ENCODE measurements at places on chromosomes 16 and 17.

DNA sequence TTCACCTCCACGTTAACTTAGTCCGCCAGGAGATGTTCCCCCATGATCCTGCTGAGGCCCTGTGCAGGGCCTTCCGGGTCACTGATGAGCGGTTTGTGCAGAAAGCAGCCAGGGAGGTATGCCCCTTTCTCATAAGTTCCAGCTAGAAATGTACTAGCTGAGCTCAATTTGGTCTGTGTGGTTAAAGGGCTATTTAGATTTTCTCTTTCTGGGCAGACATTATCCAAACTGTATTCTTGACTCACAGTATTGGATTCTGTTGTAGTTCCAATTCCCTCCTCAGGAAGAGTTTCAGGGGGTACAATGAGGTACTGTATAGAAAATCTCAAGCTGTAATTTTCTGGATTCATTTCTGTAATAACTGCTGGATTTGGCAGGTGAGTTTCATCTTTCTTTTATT, 137.1 kb downstream of the TRIM37 start:
- DNase-seq = no peak

DNA sequence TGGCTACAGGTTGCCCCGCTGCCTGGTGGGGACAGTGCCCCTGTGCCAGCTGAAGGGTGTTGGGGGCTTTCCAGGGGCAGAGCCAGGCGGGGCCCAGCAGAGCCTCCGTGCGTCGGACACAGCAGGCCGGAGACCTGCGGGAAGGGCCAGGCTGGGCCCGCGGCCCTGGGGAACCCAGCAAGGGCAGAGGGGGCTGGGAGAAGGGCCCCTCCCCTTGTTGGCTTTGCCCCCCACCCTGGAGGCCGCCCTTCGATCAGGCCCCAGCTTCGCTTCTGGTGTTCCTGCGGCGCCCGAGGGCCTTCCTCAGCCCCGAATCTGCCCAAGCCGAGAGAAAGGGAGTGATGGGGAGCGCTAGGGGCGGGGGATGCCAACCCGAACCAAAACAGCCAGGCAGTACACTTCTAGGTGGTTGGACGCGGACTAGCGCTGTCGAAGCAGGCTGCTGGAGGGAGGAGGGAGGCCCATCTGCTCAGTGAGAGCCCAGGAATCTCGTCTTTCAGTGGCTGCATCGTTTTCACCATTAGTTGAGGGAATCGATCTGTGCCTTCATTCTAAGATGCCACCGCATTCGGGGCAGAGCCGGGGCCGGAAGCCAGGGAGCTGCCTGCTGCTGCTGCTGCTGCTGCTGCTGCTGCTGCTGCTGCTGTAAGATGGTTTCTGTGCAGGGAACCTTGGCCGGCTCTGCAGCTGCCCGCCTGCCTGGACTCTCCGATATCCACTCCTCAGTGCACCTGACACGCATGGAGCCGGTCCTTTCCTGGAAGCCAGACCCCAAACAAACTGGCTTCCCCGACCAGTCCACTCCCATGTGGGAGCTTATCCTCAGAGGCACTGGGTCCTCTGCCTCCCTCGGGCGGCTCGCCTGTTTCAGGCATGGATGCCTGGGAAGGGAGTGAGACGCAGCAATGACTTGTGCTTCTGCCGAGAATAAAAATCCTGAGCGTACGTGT, 1.7 kb downstream of the JPH3 start:
- no peak for DNase-seq

DNA sequence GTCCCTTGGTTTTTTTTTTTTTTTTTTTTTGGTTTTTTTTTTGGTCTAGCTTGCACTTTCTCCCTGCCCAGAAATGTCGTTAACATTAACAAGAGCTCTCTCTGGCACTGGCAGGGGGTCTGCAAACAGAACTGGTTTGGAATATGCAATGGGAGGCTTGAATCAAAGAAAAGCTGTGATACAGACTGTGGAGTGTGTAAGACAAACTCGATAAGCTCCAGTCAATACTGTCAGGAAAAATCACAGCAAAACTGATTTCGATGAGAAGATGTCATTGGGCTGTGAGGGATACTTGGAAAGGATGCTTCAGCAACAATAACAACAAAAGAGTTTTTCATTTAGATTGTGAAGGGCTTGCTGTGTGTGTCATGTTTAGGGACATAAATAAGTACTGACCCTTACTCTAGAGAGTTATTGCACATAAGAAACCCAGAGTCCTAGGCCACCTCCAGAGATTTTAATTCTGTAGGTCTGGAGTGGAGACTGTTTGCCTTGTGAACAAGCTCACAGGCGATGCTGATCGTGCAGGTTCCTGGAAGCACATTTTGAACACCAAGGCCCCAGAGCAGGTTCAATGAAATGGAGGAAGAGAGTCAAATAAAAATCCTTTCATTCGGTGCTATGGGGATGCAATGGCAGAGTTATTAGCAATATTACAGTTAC, 470.7 kb upstream of the RBFOX1 start:
- DNase-seq = no peak

DNA sequence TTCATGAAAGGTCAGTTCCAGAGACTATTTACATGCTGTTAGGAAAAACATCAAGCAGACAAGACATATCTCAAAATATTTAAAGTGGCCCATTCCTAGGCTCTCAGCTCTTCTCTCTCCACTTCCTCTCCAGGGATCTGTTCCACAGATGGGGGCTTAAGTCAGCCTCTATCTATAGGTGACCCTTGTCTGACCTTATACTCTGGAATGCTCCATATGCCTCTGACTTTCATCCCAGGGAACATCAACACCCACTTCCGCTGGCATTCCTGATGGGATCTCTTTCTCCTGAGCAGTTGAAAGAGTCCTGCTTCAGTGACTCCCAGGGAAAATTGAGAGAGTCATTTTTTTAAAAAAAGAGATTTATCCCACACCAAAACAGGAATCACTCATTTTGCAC, 11.5 kb upstream of the WIPI1 start:
- DNase-seq = peak; percentile 56

GRCh38 chr16:78749745-78750268, 650.4 kb downstream of the WWOX start:
- DNase-seq = no peak

GRCh38 chr16:50602531-50603205, 54.5 kb downstream of the NKD1 start:
- DNase-seq = peak; percentile 75

All from RPMI7951 (cell line).